ENCODE measurements at places on chromosomes 11 and 22.
A peak's percentile ranks its signal among the peaks of the same experiment; 100 is the strongest.

GRCh38 chr11:120832481-120833238, 191.2 kb upstream of the TBCEL start:
- DNase-seq, result no peak

DNA sequence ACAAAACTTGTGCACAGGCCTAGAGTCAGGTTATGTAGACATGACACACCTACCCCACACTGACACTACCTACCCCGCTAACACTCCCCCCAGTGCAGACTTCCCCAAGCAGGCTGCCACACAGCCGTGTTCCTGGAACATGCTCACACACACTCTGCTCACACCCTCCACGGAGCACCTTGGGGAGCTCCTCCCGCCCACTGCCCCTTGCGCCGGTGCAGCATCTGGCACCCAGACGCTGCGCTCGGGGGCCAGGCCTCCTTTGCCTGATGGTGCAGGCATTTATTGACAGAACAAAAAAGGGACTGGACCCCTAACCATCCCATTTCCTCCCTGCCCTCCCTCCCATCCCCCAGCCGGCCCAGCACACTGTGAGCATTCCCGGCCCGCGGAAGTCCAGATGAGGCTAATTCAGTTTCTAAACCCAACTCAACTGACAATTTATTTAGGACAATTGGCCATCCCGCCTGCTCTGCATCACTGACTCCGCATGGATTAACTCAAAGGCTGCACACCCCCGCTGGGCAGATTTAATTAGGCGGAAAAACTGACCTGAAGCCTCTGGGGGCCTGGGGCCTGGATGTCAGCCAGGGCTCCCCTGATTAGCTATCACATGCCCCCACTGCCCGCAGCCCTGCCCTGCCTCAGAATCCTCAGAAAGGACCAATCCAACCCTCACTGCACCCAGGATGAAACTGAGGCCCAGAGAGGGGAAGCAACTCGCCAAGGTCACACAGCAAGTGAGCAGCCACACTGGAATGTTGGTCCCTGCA, 30.1 kb downstream of the KCNC1 start:
- no peak for DNase-seq

- DNase-seq, result no peak
Observed at GRCh38 chr11:19451609-19452008, 210.9 kb upstream of the E2F8 start.

DNA sequence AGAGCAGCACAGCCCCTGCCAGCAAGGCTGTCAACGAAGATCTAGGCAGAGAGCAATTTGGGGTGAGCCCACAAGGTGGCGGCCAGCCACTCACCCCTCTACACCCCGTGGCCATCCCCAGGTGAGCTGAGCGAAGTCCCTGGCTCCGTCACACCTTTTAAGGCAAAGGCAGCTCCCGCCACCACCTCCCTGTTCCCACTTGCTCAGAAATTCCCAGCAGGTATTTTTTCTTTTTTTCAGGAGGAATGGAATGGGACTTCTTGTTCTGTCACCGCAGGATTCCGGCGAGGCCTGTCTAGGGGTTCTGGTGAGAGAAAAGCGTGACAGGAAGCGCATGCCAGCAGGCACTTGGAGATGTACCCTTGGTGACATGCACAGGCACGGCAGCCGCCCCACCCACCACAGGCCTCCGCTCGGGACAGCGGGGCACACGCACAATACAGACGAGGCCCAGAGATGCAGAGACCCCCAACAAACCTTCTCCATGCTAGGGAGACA, 10.0 kb downstream of the RPL3 start:
- DNase-seq, result no peak

DNA sequence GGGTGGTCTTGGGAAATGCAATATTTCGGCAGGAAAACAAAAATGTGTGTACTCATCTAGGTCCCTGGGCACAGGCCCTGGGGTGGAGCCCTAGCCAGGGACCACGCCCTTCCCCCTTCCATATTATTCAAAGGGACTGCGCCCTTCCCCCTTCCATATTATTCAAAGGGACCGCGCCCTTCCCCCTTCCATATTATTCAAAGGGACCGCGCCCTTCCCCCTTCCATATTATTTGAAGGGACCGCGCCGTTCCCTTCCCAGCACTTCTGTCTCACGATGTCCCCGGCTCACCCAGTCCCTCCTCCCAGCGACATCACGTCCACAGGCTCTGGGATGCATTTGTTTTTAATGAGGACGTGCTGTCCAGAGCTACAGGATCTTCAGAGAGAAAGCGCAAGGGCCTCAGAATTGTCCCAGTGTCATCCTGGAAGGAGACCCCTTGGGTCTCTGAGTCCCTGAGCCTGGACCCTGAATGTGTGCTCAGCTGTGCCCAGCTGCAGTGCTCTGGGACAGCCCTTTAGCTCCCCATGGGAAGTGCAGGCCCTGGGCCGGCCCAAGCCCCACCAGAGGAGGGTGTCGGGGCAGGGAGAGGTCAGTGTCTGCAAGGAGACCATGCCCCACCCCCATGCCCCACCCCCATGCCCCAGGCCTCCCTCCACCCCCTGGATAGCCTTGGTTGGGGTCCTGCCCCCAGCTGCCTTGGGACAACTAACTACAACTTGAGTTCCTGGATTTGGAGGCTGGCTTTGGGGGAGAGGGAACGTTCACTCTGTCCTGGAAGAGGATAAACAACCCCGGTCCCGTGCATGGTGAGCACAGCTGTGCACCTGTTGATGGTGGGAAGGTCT, 810.0 kb downstream of the BRD1 start:
- no peak for DNase-seq

GRCh38 chr22:41216984-41217383, 11.9 kb downstream of the L3MBTL2 start:
- peak; percentile 53 for DNase-seq

- DNase-seq, result no peak
Observed at GRCh38 chr11:83835423-83835822, 549.3 kb upstream of the CCDC90B start.

GRCh38 chr11:117075186-117075585, 23.0 kb downstream of the SIK3 start:
- no peak for DNase-seq

- no peak for DNase-seq
Observed at GRCh38 chr22:29435236-29436136, 2.9 kb upstream of the RFPL1 start.

DNA sequence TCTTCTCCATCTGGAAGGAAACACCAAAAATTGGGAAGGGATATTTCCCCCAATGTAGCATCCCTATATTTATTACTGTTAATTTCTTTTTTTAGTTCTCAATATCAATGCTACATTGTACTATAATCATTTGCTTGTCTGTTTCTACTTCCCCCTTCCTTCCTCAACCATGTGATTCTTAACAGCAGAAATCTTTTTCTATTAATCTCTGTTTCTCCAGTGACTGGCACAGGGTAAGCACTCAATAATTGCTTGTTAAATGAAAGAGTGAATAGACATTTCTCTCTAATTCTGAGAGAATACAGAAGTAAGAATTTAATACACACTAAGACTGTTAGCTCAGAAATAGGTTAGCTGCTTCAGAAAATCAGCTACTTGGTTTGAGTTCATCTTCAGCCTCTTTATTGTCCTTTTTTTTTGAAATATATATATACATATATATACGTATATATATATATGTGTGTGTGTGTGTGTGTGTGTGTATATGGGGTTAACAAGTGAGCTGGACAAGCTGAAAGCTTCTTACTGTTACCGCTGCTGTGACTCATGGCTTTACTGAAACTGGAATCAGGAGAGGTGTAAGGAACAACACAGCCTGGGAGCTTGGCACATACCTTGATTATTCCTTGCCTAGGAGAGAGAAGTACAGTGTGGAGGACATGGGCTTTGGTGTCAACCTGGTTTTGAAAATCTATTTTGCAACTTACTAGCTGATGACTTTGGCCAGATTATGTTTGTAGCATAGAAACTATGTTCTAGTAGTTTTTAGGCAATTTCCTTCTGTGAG, 26.2 kb upstream of the PDE3B start:
- no peak for DNase-seq

- DNase-seq, result peak; percentile 87
Observed at GRCh38 chr11:72831521-72832300, 17.5 kb downstream of the ATG16L2 start.

DNA sequence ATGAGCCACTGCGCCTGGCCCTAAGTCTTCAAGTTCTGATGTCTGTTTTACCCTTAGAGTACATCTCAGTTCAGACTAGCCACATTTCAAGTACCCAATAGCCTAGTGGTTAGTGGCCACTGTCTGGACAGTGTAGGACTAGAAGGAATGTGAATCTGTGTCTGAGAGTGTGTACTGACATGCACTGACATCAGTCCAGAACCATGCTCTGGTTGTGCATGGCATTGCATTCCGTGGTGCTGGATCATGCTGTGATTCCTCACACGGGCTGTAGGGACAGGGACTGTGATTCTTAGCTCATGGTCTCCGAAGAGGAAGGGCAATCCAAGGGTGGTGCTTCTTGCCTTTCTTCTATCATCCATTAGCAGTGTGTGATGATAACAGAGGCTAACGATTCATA, 41.1 kb downstream of the AMOTL1 start:
- DNase-seq, result no peak

DNA sequence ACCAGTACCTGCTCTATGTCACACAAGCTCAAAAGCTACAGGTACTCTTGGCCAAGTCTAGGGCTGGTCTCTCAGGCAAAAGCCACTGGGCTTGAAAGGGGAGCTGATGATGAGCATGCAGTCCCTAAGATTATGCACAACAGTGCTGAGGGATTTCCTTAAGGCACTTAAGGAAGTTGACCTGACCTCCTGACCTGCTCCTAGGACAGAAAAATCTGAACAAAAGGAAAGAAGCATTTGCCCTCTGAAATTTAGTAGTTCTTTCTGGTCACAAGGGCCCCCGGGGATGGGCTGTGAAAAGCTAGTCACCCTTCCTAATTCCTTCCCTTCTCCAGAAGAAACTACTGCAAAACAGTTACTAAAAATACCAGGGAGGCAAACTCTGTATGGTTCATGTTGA, 83.6 kb upstream of the PHOX2A start:
- no peak for DNase-seq

DNA sequence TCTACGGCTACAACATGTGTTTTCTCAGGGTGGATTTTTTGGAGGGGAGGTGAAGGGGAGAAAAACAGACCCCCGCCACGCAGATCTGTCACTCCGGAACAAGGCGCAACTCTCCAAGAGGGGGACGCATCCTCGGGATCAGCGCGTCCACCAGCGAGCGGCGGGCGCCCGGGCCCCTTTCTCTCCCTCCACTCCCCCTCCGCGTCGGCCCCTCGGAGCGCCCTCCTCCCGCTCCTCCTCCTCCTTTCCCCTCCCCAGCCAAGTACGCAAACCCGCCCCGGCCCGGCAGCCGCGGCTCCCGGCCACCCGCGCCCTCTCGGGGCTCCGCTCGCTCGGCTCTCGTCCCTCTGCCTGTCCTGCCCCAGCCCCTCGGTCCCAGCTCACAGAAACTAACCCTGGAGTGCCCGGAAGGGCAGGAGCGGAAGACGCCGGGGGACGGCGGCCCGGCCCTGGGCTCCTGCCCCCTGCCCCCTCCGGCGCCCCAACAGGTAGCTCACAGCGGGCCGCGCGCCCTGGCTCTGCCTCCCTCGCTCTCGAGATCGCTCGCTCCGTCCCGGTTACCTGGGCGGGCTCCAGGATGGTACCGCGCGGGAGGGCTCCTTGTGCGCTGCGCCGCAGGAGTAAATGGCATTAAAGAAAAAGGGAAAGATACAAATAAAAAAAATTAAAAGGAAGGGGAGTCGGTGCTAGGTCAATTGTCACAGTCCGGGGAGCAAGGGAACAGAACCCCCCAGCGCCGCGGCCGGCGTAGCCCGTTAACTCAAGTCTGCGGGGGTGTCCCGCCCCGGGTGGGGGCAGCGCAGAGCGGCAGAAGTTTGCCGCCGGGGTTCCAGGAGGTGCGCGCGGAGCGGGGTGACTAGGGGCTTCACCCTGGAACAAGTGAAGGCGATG, 131.4 kb upstream of the C11orf58 start:
- DNase-seq, result peak; percentile 10

DNA sequence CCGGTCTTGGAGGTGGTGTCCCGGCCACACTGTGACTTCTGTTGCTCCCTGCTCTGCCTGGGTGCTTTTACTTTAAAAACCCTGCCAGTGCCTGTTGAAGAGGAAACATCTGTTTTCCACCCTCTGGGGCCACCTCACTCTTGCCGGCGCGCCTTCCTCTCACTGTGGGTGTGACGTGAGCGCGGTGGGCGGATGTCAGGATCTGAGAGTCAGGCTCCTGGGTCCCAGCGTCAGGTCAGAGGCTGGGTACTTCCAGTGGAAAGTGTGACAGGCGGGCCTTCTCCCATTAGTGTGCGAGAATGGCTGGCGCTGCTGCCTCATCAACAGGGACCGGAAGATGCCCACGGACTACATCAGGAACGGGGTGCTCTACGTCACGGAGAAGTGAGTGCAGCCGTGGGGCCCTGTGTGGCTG, 54.2 kb downstream of the GRAMD4 start:
- no peak for DNase-seq

DNA sequence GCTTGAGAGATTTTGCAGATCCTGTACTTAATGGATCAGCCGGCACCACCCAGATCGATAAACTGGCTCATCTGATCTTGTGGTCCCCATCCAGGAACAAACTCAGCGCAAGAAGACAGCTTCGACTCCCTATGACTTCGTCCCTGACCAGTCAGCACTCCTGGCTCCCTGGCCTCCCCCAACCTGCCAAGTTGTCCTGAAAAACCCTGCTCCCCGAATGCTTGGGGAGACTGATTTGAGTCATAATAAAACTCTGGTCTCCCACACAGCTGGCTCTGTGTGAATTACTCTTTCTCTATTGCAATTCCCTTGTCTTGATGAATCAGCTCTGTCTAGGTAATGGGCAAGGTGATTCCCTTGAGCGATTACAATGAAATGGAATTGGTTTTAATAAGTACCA, 29.5 kb downstream of the OR2AG2 start:
- no peak for DNase-seq

DNA sequence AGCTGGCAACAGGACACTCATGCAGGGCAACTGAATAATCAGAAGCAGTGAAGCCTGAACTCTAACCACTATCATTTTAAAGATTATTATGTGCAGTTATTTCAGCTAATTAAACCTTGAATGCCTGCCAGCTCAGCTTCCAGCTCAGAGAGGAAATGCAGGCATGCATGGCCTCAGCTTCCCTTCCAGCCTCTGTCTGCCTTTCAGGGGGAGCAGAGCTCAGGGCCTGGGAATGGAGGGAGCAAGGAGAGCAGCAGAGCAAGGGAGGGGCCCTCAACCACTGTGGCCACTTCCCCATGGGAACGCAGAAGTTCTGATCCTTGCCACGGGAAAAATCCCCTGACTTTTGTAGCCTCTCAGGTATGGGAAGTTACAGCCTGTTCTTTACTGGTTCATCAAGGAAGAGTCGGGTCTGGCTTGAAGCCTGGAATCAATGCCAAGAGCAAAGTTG, 32.5 kb upstream of the APLNR start:
- no peak for DNase-seq

- no peak for DNase-seq
Observed at GRCh38 chr11:116598036-116598435, 174.8 kb downstream of the BUD13 start.
